ENCODE measurements at places on chromosomes 16 and 17.

GRCh38 chr17:37642681-37643080 lies 565 bp downstream of the DDX52 start:
- DNase-seq = no peak

- no peak for DNase-seq
Observed at GRCh38 chr16:73499276-73499675, 451.3 kb upstream of the ZFHX3 start.

- DNase-seq = no peak
Observed at GRCh38 chr17:59432657-59433056, 101.2 kb downstream of the YPEL2 start.

DNA sequence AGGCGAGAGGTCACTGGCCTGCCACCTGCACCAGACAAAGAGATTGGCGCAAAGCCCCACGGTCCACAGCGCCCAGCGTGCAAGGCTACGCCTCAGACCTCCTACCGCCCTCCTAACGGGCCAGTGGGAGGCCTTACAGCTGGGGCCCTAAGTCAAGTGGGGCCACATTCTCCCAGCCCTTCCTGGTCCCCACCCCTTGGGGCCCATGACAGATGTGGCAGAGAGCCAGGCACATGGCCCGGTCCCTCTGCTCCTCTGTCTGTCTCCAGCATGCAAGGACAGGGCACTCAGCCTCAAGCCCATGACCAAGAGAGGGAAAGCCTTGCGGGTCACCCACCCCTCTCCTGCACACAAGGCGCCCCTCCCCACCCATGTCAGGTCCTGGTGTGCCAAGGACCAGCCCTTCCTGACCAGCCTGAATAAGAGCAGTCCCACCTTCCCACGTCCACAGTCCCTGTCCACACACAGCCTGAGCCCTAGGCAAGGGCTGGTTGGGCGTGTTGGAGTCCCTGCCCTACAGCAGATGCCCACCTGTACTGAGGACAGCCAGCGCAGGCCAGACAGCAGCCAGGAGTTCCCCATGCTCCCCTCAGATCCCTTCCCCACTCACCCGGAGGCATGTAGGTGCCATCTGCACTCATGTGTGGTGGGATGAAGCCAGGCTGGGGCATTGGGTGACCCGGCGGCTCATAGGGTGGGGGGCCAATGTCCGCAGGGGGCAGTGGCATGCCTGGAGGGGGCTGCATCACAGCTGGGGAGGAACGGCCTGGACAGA lies 25.3 kb downstream of the CDIP1 start:
- no peak for DNase-seq
